A549 treated with GW870086 at 1 μM for 4 hours (cell line): ENCODE measurements at places on chromosomes 1 and 21. TPM values are rescaled to one million over a fixed set of nuclear protein-coding genes. Genes with fewer than 3 reads are reported as not detected.

The ZP4 gene
- total RNA-seq = not detected in 5 replicates

The KIF17 gene
- 1.4 to 2.4 TPM (median 1.6 TPM) in 5 replicates for total RNA-seq

The SLC9C2 gene
- not detected in 5 replicates for total RNA-seq

The NBPF4 gene
- 0.05 to 0.14 TPM (median 0.14 TPM) in 3 of 5 replicates, not detected in the others for total RNA-seq

The ST3GAL3 gene
- 2.0 to 3.0 TPM (median 2.5 TPM) in 5 replicates for total RNA-seq

The ANKRD35 gene
- total RNA-seq = 0.06 to 0.09 TPM in 2 of 5 replicates, not detected in the others

The NUF2 gene
- total RNA-seq = 21.9 to 29.9 TPM (median 27.0 TPM) in 5 replicates

The BCAN gene
- 0.16 to 0.21 TPM in 2 of 5 replicates, not detected in the others for total RNA-seq

The AVPR1B gene
- not detected in 5 replicates for total RNA-seq

The TMEM61 gene
- total RNA-seq = 0.13 to 0.62 TPM (median 0.55 TPM) in 5 replicates

The PRRX1 gene
- total RNA-seq = 0.02 to 0.03 TPM in 2 of 5 replicates, not detected in the others

The SLC1A7 gene
- 0.05 TPM in 1 of 5 replicates, not detected in the others for total RNA-seq

The GPA33 gene
- not detected in 5 replicates for total RNA-seq

The PTPN14 gene
- 8.5 to 15.4 TPM (median 11.5 TPM) in 5 replicates for total RNA-seq

The OR2G6 gene
- not detected in 5 replicates for total RNA-seq

The SLC26A9 gene
- total RNA-seq = 0.10 to 0.17 TPM (median 0.14 TPM) in 4 of 5 replicates, not detected in the other

The SDC3 gene
- 7.9 to 9.7 TPM (median 8.3 TPM) in 5 replicates for total RNA-seq

The FCN3 gene
- not detected in 5 replicates for total RNA-seq

The ITLN2 gene
- 0.30 to 0.93 TPM (median 0.57 TPM) in 5 replicates for total RNA-seq

The CYP2J2 gene
- total RNA-seq = 0.08 TPM in 1 of 5 replicates, not detected in the others

The CFAP141 gene
- not detected in 5 replicates for total RNA-seq

The FAM163A gene
- not detected in 5 replicates for total RNA-seq

The WNT9A gene
- total RNA-seq = 6.1 to 8.5 TPM (median 7.8 TPM) in 5 replicates

The PLA2G2C gene
- total RNA-seq = not detected in 5 replicates

The UCHL5 gene
- total RNA-seq = 37.6 to 49.9 TPM (median 42.8 TPM) in 5 replicates

The CNIH3 gene
- total RNA-seq = 0.51 to 1.0 TPM (median 0.55 TPM) in 5 replicates

The TGFBR3 gene
- 3.9 to 5.0 TPM (median 4.9 TPM) in 5 replicates for total RNA-seq

The OR14K1 gene
- not detected in 5 replicates for total RNA-seq

The RCSD1 gene
- total RNA-seq = 0.06 to 0.14 TPM in 2 of 5 replicates, not detected in the others

The DNAI4 gene
- 0.29 to 3.0 TPM (median 0.88 TPM) in 5 replicates for total RNA-seq

The GOLPH3L gene
- total RNA-seq = 10.4 to 15.6 TPM (median 14.4 TPM) in 5 replicates

The MYOG gene
- total RNA-seq = not detected in 5 replicates

The ZBTB37 gene
- total RNA-seq = 1.1 to 1.8 TPM (median 1.4 TPM) in 5 replicates

The CAMK1G gene
- 0.16 to 0.51 TPM (median 0.26 TPM) in 5 replicates for total RNA-seq

The PLA2G4A gene
- 7.4 to 11.1 TPM (median 9.7 TPM) in 5 replicates for total RNA-seq

The ENO1 gene
- total RNA-seq = 2,787 to 2,973 TPM (median 2,894 TPM) in 5 replicates

The REN gene
- 0.13 TPM in 1 of 5 replicates, not detected in the others for total RNA-seq

The OR2AK2 gene
- not detected in 5 replicates for total RNA-seq
